ENCODE measurements at places on chromosomes 3 and 15.

- peak; percentile 67 for DNase-seq
These were observed 69.7 kb upstream of the UBE3A start for GRCh38 chr15:25508369-25509002.

- DNase-seq, result no peak
These were observed 435.2 kb upstream of the NAALADL2 start for GRCh38 chr3:174423936-174424335.

DNA sequence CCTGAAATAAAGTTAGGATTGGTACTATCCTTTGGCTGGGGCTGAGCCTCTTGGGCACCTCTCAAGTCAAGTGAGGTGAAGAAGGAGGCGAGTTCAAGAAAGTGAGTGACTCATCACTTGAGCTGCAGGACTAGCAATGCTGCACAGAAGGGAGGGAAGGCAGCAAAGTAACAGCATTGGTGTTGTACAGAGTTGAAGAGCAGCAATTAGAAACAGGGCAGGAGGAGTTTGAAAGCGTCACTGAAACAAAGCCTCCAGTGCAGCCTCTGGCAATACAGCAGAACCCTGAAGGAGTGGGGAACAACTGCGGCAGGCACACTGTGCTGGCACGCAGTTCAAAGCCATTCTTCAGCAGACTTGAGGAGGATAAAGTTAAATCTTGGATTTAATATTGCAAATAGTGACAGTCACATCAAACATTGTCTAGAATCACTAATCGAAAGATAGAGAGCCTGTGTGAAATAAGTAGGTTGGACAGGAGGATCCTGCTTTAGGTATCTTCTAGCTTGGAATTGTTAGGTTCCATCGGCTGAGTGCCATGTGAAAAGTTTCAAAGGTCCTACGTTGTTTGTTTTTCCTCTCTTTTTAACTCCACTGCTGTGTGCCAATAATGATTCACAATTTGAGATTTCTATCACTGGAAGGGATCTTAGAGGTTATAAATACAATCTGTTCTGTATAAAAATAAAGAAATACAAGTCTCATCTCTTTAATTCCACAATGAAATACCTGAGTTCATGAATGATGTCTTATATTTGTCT lies 479.8 kb downstream of the NAALADL2 start:
- DNase-seq, result peak; percentile 74

- DNase-seq, result peak; percentile 58
These were observed 299.8 kb upstream of the EPHA3 start for GRCh38 chr3:88807491-88808105.

DNA sequence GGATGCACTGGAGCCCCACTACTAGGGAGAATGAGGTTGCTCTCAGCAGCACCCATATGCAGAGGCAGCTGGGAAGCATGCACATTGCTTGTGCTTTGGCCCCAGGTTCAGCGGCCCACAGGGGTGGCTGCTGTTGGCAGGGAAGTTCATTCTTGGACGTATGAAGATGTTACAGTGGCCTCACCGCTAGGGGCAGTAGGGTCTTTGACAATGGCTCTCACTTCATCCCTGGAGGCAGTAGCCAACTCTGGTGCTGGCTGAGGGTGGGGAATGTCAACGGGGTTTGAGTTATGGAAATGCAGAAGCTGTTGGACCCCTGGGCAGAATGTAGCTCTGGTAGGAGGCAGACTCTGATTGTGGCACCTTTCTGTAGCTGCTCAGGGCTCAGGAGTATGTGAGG lies 279.9 kb downstream of the SCAPER start:
- DNase-seq, result no peak

DNA sequence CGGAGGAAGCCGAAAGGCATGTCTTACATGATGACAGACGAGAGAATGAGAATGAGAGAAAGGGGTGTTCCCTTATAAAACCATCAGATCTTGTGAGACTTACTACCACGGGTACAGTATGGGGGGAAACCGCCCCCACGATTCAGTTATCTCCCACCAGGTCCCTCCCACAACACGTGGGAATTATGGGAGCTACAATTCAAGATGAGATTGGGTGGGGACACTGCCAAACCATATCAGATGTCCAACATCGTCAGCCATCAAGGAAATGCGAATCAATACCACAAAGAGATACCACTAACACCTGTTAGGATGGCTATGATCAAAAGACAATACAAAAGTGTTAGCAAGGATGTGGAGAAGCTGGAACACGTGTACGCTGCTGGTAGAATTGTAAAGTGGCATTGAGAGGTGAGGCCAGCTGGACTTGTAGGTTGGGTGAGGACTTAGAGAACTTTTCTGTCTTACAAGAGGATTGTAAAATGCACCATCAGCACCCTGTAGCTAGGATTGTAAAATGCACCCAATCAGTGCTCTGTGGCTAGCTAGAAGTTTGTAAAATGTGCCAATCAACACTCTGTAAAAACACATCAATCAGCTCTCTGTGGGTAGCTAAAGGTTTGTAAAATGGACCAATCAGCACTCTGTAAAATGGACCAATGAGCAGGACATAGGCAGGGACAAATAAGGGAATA lies 37.5 kb downstream of the VGLL4 start:
- no peak for DNase-seq

GRCh38 chr15:74156678-74157411 lies 16.7 kb upstream of the ISLR start:
- peak; percentile 40 for DNase-seq

DNA sequence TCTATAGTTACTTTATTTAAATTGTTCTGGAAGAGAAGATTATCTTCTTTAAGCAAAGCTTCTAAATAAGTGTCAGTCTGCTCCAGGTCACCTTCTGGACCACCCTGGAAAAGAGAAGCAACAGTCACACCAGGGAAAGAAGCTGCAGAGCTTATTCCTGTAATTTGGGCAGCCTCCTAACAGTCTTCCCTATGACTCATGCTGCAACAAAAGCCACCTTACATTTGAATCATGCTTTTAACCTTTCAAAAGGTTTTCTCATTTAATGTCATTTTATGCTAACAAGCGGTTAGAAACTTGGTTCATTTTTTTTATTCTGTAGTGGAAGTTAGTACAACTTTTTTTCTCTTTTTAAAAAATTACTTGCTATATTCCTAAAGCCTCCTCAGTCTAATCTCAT lies 5.3 kb upstream of the GUCA1C start:
- no peak for DNase-seq

- DNase-seq, result no peak
These were observed 1.1 kb downstream of the PDIA5 start for GRCh38 chr3:123067689-123068600.

DNA sequence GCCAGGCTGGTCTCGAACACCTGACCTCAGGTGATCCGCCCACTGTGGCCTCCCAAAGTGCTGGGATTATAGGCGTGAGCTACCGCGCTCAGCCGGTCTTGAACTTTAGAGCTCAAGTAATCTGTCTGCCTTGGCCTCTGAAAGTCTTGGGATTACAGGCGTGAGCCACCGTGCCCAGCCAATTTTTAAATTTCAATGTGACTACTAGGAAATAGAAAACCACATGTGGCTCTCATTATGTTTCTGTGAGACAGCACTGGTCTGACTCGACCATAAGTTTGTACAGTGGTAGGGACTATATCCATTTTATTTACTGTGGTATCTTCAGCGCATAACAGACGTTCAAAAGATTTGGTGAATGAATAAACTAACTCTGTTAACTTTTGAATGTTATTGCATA lies 9.1 kb downstream of the ZFAND6 start:
- peak; percentile 48 for DNase-seq

DNA sequence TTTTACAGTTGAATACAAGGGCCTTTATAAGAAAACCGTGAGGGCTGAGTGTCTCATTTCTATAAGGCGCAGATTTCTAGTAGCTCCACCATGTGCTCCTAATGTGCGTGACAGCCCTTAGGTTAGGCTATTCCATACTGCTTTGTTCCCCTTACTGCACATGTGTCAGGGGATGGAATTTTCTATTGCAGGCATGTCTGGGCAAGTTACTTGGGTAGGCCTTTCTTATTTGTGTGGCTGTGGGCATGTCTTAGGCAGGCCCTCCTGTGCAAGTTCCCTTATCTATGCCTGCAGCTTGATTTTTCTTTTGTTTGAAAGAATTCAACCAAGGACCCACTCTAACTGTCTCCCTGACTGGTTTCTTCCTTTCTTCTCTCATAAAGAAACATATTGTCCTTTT lies 434.2 kb upstream of the CNTN3 start:
- DNase-seq, result no peak

DNA sequence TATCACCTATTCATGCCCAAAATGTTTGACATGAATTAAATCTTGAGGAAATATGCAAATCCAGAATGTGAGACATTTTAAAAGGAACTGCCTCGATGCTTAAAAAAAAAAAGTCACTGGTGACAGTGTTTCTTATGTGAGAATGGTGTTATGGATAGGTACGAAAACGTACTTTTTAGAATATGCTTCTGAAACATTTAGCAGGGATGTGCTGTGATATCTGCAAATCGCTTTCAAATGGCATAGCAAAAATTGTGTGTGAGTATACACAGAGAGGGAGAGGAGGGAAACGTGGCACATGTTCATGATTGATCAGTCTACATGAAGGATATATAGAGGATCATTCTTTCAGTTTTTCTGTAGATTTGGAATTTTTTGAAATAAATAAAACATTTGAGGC lies 16.0 kb downstream of the CCNB2 start:
- DNase-seq, result no peak

- DNase-seq, result no peak
These were observed 33.9 kb downstream of the TRPM7 start for GRCh38 chr15:50652671-50653070.

GRCh38 chr3:50436114-50436674 lies 67.2 kb downstream of the CACNA2D2 start:
- peak; percentile 79 for DNase-seq

DNA sequence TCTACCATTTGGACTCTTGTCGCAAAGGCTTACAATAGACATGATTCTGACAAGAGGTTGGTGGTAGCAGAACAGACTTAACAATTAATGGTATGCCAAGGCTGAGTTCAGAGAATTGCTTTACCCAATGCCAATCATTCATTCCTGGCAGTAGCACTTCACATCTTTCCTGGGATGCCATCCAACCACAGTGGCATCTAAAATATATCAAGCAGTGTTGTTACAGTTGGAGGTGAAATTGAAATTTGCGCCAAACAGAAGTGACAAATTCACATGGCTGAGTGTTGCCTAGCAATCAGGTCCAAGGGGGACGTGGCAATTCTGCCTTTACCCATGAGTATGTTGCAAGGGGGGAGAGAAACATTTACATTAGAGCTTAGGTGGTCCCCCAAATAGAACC lies 21.0 kb upstream of the DPH6 start:
- no peak for DNase-seq

GRCh38 chr3:27680517-27681246 lies 41.4 kb downstream of the EOMES start:
- DNase-seq, result no peak

DNA sequence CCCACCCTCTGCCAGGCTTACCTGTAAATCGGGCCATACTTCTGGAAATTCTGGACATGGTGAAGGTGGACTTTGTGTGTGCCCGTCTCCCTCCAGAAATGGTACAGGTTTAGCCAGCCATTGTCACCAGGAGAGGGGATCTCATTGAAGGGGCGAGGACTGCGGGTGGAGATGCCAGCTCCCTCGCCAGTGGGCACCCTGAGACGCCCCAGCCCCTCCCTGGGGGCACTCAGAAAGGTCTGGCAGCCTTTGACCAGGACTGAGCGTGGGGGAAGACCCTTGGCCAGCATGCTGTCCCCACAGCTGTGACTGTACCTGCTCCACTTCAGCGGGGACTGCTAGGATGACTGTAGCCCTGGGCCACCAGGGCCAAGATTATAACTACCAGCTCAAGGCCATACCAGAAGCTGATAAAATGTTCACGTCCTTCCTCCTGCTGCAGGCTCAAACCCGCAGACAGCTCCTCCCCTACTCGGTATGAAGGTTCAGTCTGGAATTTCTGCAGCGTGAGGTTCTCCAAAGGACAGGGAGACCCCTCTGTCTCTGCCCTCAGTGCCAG lies at the start of gene CYP11A1:
TSS of gene CYP11A1 (minus strand) at position 351 of the 559 bp plus-strand sequence. CDS start at position 290, 61 bp downstream.
- DNase-seq, result no peak

GRCh38 chr3:194483850-194484249 lies 3.0 kb downstream of the ATP13A3 start:
- DNase-seq, result no peak

GRCh38 chr15:78034495-78035191 lies 42.9 kb downstream of the TBC1D2B start:
- DNase-seq, result no peak

GRCh38 chr3:195129644-195130492 lies 141.1 kb downstream of the XXYLT1 start:
- DNase-seq, result no peak

GRCh38 chr3:129758785-129759320 lies 134.7 kb downstream of the TMCC1 start:
- no peak for DNase-seq

DNA sequence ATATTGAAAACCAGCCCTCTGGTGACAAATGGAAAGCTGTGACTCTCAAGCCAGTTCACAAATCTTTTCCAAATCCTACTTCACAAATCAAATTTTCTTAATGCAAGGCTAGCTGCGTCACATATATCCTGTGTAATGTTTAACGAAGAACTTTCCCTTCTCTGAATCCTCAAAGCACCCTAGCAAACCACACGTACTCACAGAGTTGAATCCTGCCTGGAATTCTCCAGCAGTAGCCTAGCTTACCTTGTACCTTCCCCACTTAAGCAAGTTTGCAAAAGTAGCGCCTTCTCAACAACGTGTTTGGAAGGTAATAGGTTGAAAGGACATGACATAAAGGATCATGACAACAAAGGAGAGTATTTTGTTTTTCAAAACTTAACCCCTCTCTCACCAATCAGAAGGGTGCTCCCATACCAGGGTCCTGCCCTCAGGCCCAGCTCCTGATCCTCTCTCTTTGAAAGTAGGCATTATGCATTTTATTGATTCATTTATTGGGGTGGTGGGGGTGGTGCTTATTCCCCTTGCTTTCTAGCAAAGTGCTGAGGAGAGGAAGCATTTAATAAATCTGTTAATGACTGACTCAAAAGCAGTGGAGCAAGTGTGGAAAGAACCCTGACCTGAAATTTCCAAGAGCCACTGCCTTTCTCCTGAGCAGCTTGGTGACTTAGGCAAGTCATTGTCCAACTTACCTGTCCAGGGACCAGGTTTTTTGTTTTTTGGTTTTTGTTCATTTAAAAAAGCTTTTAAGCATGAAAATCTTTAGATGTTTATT lies 531.6 kb downstream of the MECOM start:
- no peak for DNase-seq

- DNase-seq, result no peak
These were observed 118.1 kb downstream of the OPA1 start for GRCh38 chr3:193711166-193711485.

GRCh38 chr3:32176989-32177701 lies 61.3 kb upstream of the CMTM8 start:
- DNase-seq, result peak; percentile 37

All from AG08395 (cell line).